Activated naive CD4-positive, alpha-beta T cell treated with anti-CD3 and anti-CD28 coated beads for 36 hours (primary cell): ENCODE measurements at places on chromosomes 6 and 20.

DNA sequence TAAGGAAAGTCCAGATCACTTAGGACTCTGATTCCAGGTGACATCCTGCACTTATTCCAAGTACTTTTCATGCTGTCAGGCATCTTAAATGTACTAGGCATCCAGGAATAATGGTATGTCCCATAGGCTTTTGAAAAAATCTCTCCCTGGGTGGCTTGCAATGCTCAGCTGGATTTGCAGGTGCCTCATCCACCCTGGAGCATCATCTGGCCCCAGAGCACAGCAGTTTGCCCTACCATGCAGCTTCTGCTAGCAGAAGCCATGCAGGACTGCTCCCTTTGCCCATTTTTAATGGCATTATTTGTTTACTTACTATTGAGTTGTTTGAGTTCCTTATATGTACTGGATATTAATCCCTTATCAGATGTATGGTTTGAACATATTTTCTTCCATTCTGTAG is 45.2 kb downstream of the DZANK1 start:
- no peaks in the 10 kb centered on the region for H3K27me3 ChIP-seq
- H3K4me3 ChIP-seq = no peak overlapping the region
- no peak overlapping the region for H3K27ac ChIP-seq
- H3K36me3 ChIP-seq = no peaks in the 10 kb centered on the region
- H3K4me1 ChIP-seq = peaks cover 1% of the 10 kb centered on the region

- H3K4me3 ChIP-seq = peak overlapping the region; percentile 97
- H3K27ac ChIP-seq = peak overlapping the region; percentile 82
- H3K4me1 ChIP-seq = peaks cover 15% of the 10 kb centered on the region
These were observed 545 bp downstream of the ACTR5 start for GRCh38 chr20:38748861-38749149.

DNA sequence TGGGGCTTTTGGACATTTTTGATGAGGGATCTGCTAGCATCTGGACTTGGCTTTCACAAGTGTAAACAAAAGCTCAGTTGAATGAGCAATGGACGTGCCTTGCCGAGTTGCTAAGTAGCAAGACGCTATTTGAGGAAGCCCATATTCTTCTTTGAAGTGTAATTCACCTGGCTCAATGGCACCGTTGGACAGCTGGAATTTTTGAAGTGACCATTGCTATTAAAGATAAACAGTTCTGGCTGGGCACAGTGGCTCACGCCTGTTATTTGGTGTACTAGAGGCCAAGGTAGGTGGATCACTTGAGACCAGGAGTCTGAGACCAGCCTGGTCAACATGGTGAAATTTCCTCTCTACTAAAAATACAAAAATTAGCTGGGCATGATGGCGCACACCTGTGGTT is 88.8 kb upstream of the SOX4 start:
- no peak overlapping the region for H3K4me3 ChIP-seq
- DNase-seq = no peak
- no peak overlapping the region for H3K27ac ChIP-seq
- peaks cover 3% of the 10 kb centered on the region for H3K27me3 ChIP-seq

GRCh38 chr6:2237001-2237400 is 8.4 kb downstream of the GMDS start:
- H3K4me3 ChIP-seq = no peak overlapping the region
- no peaks in the 10 kb centered on the region for H3K27me3 ChIP-seq
- H3K4me1 ChIP-seq = peaks cover 45% of the 10 kb centered on the region
- H3K36me3 ChIP-seq = no peaks in the 10 kb centered on the region
- no peak overlapping the region for H3K27ac ChIP-seq

GRCh38 chr6:36028088-36028876 is 674 bp downstream of the MAPK14 start:
- peak overlapping the region; percentile 93 for H3K27ac ChIP-seq
- peaks cover 9% of the 10 kb centered on the region for H3K36me3 ChIP-seq
- H3K4me3 ChIP-seq = peak overlapping the region; percentile 93
- peaks cover 19% of the 10 kb centered on the region for H3K27me3 ChIP-seq
- peak; percentile 51 for DNase-seq
- peaks cover 39% of the 10 kb centered on the region for H3K4me1 ChIP-seq

GRCh38 chr6:151536188-151536479 is 42.3 kb downstream of the CCDC170 start:
- no peak for DNase-seq
- H3K4me1 ChIP-seq = no peaks in the 10 kb centered on the region
- no peak overlapping the region for H3K4me3 ChIP-seq

GRCh38 chr6:11212664-11213063 is 19.8 kb downstream of the NEDD9 start:
- no peak for DNase-seq
- H3K4me3 ChIP-seq = no peak overlapping the region
- no peaks in the 10 kb centered on the region for H3K27me3 ChIP-seq
- peaks cover 16% of the 10 kb centered on the region for H3K36me3 ChIP-seq

DNA sequence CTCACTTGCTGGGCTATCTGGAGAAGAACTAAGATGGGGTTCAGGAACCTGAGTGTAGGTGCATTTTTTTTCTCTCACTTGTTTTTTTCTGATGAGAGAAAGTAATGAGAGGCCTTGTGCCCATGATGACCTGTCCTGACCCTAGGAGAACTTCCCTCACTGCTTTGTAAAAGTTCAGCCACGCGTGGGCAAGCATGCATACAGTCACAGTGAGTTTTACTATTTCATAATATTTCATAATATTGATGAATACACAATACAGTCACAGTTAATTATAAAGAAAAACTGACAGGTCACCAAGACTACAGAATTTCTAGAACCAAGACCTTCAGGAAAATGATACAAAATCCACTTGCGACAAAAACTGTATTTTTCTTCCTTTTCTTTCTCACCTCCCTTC is 111.8 kb downstream of the MAP7 start:
- H3K27ac ChIP-seq = no peak overlapping the region
- no peaks in the 10 kb centered on the region for H3K36me3 ChIP-seq
- no peaks in the 10 kb centered on the region for H3K27me3 ChIP-seq
- no peak for DNase-seq
- no peak overlapping the region for H3K4me3 ChIP-seq

DNA sequence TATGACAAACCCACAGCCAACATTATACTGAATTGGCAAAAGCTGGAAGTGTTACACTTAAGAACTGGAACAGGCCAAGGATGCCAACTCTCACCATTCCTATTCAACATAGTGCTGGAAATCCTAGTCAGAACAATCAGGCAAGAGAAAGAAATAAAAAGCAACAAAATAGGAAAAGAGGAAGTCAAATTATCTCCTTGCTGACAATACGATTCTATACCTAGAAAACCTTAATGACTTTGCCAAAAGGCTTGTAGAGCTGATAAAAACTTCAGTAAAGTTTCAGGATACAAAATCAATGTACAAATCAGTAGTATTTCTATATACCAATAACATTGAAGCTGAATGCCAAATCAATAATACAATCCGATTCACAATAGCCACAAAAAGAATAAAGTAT is 32.4 kb downstream of the OR5V1 start:
- peaks cover 45% of the 10 kb centered on the region for H3K27me3 ChIP-seq
- DNase-seq = no peak
- no peaks in the 10 kb centered on the region for H3K4me1 ChIP-seq
- no peaks in the 10 kb centered on the region for H3K36me3 ChIP-seq
- no peak overlapping the region for H3K4me3 ChIP-seq
- no peak overlapping the region for H3K27ac ChIP-seq

- peaks cover 23% of the 10 kb centered on the region for H3K27me3 ChIP-seq
- no peaks in the 10 kb centered on the region for H3K4me1 ChIP-seq
- H3K4me3 ChIP-seq = no peak overlapping the region
These were observed 125.4 kb downstream of the F13A1 start for GRCh38 chr6:6195080-6195479.

DNA sequence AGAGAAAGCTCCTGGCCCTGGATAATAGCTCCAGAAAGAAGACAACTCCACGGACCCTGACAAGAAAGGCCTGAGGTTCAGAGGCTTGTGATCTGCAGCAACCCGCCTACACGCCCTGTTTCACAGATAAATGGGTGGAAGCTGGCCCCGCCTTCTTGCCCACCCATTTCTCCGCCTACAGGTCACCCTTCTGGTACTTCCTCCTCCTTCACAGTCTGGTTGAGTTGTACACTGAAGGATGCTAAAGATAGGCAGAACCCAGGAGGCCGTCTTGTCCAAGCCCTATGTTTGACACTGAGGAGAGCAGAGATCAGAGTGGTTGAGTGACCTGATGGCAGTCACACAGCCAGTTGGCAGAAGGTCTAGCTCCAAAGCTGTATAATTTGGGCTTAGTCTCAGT is 34.2 kb upstream of the MDGA1 start:
- no peak overlapping the region for H3K4me3 ChIP-seq
- no peaks in the 10 kb centered on the region for H3K27me3 ChIP-seq
- H3K36me3 ChIP-seq = no peaks in the 10 kb centered on the region
- H3K27ac ChIP-seq = no peak overlapping the region
- H3K4me1 ChIP-seq = peaks cover 6% of the 10 kb centered on the region

GRCh38 chr6:113847447-113847846 is 9.7 kb upstream of the MARCKS start:
- H3K27ac ChIP-seq = no peak overlapping the region
- peaks cover 30% of the 10 kb centered on the region for H3K27me3 ChIP-seq
- no peak overlapping the region for H3K4me3 ChIP-seq

DNA sequence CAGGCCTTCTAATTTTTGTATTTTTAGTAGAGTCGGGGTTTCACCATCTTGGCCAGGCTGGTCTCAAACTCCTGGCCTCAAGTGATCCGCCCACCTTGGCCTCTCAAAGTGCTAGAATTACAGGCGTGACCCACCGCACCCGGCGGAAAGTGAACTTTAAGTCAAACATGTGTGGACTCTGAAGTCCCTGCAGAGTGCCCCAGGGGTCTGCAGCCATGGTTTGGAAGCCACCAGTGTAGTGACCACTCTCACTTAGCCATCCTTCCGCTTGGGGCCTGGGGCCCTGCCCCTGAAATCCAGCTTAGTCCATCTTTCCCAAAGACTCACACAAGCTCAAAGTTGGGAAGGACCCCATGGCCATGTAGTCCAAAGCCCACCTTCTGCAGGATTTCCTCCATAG is 164.5 kb downstream of the GRM4 start:
- H3K4me3 ChIP-seq = no peak overlapping the region
- H3K27ac ChIP-seq = no peak overlapping the region
- H3K4me1 ChIP-seq = peaks cover 6% of the 10 kb centered on the region
- peaks cover 7% of the 10 kb centered on the region for H3K27me3 ChIP-seq

DNA sequence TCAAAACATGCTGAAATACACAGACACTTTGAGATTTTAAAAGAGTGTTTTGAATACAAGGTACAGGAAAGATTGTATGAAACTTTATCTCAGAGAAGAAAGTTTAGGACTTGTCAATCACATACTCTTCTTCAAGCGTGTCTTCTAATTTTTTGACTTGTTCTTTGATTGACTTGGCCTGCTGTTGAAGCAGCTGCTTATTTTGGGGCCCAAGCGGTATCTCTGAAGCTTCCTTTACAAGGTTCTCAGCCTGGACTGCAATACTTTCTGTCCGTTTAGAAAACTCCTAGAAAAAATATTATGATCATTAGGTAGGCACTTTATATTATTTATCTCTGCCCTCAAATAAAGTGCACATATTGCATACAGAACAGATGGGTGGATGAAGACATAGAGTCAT is 201.3 kb downstream of the SYNE1 start:
- H3K27ac ChIP-seq = no peak overlapping the region
- H3K36me3 ChIP-seq = no peaks in the 10 kb centered on the region
- peaks cover 3% of the 10 kb centered on the region for H3K27me3 ChIP-seq
- DNase-seq = no peak
- no peaks in the 10 kb centered on the region for H3K4me1 ChIP-seq

DNA sequence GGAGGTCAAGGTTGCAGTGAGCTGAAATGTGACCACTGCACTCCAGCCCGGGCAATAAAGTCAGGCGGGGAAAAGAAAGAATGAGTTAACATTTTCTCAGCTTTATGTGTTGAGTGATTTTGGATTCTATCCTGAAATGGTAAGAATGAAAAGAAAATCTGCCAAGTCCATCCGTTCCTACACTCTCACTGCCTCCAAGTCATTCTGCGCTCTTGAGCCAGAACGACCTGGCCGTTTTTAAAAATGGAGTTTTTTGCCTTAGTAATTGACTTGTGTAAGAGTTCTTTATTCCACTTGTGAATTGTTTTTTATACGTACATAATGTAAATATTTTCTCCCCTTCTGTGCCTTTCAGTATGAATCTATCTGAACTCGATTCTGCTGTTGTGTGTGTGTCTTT is 28.7 kb downstream of the DNAJC5 start:
- H3K36me3 ChIP-seq = peaks cover 10% of the 10 kb centered on the region
- no peak for DNase-seq
- H3K4me1 ChIP-seq = peaks cover 4% of the 10 kb centered on the region
- no peaks in the 10 kb centered on the region for H3K27me3 ChIP-seq
- H3K4me3 ChIP-seq = no peak overlapping the region

DNA sequence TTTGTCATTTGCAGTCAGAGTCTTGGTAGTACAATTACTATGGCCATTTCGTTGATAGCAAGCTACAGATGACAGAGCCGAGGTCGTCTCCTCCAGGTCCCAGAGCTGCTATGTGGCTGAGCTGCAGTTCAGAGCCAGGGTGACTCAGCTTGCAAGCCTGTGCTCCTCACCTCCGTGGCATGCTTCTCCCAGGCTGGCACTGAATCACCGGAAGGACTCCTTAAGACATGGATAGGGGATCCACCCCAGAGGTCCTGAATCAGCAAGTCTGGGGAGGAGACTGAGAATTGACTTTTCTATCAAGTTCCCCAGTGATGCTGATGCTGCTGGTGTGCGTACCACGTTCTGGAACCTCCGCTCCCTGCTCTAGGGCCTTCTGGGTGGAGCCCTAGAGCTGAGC is 291.2 kb downstream of the CDH26 start:
- no peaks in the 10 kb centered on the region for H3K36me3 ChIP-seq
- H3K27me3 ChIP-seq = no peaks in the 10 kb centered on the region
- no peak overlapping the region for H3K27ac ChIP-seq
- no peak for DNase-seq
- H3K4me1 ChIP-seq = no peaks in the 10 kb centered on the region
- no peak overlapping the region for H3K4me3 ChIP-seq

DNA sequence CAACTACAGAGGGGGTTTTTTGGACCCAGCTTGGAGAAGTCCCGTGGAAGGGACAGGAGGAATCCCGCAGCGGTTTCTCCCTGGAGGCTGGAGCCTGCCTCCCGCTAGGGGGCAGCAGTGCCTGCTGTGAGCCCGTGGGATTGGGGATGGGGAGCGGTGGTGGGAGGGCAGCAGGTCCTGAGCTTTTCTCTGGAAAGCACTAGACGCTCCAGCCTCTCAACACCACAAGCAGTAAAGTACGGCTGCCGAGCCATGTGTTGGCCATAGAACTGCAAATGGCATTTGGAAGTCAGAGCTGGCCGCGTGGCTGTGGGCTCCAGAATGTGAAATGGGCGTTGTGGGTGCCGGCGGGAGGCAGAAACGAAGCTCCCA is 47.8 kb downstream of the GMPR start:
- peak; percentile 28 for DNase-seq
- no peak overlapping the region for H3K27ac ChIP-seq
- no peak overlapping the region for H3K4me3 ChIP-seq
- no peaks in the 10 kb centered on the region for H3K36me3 ChIP-seq
- H3K27me3 ChIP-seq = no peaks in the 10 kb centered on the region

- no peaks in the 10 kb centered on the region for H3K4me1 ChIP-seq
- no peak overlapping the region for H3K4me3 ChIP-seq
- H3K27me3 ChIP-seq = no peaks in the 10 kb centered on the region
These were observed 33.3 kb downstream of the BEND3 start for GRCh38 chr6:107082045-107082444.

- no peak overlapping the region for H3K27ac ChIP-seq
- no peaks in the 10 kb centered on the region for H3K4me1 ChIP-seq
- H3K4me3 ChIP-seq = no peak overlapping the region
- no peaks in the 10 kb centered on the region for H3K36me3 ChIP-seq
- DNase-seq = no peak
These were observed 93.1 kb upstream of the HIVEP1 start for GRCh38 chr6:11918739-11919605.
